Stimulated activated naive CD4-positive, alpha-beta T cell treated with Interleukin-2 at 50 U/mL for 16 hours (primary cell): ENCODE measurements at places on chromosomes 12 and 14.

DNA sequence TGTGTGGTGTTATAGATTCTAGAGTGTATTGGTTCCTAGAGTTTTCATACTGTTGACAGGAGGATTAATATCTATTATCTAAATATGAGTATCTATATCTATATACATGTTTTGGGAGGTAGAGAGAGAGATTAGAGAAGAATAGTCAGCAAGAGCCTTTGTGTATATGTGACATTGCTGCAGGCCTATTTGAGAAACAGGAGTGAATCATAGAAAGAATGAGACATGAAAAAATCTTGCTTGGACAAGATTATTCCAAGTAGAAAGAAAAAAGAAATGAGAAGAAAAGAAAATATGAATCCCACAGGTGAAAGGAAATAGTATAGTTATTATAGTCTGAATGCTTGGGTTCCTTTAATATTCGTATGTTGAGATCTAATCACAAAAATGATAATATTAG, 720.4 kb downstream of the RERGL start:
- no peak for DNase-seq

- no peak for DNase-seq
Measured at GRCh38 chr14:54058505-54058904, 101.9 kb upstream of the BMP4 start.

DNA sequence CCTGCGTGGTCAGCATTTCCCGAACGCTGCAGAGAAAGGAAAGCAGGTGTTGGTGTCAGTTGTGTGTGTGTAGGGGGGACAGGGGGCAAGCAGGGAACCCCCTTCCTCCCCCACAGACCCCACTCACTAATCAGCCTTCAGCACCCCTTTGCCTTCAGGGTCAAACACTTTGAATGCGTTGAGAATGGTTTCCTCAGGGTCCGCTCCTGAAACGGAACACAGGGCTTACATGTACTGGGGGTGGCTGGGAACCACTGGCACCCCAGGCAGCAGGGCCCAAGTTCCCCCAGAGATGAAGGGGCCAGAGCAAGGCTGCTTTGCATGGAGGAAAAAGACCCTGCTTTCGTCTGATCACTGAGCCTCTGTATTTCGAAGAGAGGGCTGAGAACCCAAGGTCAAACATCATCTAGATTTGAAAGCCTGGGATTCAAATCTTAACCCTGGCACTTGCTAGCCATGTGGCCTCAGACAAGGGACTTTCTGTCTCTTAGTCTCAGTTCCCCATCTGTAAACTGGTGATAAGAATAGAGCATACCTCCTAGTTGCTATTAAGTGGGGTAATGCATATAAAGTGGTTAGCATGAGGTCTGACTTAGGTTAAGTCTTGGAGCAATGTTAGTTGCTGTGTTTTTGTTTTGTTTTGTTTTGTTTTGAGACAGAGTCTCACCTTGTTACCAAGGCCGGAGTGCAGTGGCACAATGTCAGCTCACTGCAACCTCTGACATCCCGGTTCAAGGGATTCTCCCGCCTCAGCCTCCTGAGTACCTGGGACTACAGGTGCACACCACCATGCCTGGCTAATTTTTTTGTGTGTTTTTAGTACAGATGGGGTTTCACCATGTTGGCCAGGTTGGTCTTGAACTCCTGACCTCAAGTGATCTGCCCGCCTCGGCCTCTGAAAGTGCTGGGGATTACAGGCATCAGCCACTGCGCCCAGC, 7.0 kb downstream of the MYL2 start:
- DNase-seq, result no peak

DNA sequence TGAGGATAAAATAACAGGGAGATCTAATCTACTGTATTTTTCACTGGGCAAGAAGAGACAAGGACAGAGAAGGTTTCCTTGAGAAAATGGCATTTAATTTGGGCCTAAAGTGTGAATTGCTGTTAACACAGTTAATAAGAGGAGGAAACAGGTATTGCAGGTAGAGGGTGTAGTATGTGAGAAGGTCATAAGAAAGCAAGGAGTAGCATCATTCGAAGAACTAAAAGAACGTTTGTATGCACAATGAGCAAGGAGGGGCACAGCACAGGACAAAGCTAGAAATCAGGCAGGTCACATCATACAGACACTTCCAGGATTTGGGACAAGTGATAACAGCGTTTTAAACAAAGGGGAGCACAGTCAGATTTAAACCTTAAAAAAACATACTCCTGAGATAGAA, 85.1 kb upstream of the PLEKHA5 start:
- no peak for DNase-seq

- no peak for DNase-seq
Measured at GRCh38 chr14:62253911-62254310, 491.7 kb downstream of the SNAPC1 start.

GRCh38 chr14:53285821-53286220, 132.7 kb upstream of the DDHD1 start:
- no peak for DNase-seq

DNA sequence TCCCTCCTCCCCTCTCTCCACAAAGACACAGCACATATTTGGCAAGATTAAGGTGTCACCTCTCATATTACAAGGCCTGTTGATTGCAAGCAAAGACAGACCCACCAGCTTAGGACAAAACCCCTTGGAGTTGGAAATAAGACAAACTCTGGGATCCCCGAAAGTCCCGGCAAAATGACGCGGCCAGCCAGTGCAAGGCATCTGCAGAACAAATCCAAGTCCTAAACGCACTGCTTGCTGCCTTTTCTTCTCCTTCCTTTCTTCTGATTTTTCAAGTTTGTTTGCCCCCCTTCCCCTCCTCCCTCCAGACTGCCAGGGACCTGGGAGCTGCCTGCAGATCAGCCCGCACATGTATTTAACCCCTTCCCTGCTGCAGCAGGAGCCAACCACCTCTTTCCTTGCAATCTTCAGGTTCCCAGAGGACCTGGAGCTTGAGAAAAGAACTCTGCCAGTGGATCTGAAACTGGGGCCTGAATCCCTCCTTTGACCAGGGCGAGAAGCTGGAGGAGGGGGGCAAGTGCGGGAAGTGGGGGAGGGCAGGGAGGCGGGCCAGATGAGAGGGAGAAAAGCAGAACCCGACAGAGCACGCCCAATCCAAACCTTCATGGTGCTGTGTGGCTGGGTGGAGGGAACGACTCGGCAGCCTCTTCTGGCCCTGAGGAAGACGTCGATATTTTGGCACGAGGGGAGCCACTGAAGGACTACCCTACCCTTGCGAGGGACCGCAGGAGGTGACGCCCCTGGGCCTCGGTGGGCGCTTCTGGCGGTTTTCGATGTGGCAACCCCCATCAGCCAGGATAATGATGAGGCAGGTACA, 2.0 kb upstream of the NTF3 start:
- DNase-seq, result no peak

DNA sequence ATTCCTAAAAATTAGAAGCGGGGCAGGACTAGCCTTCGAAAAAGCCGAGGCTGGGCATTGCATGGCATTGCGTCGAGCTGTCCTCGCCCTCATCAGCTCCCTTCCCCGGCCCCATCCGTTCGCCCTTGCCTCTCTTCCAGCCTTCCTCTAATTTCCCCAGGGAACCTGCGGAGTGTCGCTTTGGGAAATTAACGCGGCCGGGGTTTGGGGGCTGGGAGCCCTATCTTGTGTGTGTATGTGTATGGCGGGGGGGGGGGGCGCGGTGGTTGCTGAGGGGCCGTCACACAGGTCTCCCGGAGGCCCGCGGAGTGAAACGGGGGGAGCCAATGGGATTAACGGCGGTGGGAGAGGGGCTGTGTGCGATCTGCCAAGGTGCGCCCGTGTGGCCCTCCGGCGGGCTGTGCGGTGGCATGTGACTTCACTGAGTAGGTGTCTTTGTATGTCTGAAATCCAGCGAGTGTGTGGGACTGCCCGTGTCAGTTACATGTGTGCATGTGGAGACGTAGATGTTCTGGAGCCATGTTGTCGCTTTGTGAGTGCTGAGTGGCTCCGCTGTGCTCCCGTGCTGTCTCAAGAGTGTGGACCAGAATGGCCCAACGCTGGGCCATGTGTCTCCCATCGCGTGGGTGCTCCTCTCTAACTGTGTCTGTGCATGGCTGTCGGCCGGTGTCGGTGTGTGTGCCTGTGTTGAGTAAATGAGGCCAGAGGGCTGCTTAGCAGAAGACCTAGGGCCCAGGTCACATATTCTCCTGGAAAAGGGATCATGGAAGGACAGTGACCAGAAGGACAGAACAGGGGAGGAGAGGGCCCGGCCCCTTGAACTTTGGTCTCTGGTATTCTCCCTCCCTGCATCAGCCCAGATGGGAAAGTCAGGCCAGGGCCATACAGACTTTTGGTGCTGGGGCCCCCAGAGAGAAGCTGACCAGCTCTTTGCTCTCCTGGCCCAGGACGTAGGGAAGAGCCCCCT, 1.5 kb downstream of the PTMS start:
- DNase-seq, result no peak

DNA sequence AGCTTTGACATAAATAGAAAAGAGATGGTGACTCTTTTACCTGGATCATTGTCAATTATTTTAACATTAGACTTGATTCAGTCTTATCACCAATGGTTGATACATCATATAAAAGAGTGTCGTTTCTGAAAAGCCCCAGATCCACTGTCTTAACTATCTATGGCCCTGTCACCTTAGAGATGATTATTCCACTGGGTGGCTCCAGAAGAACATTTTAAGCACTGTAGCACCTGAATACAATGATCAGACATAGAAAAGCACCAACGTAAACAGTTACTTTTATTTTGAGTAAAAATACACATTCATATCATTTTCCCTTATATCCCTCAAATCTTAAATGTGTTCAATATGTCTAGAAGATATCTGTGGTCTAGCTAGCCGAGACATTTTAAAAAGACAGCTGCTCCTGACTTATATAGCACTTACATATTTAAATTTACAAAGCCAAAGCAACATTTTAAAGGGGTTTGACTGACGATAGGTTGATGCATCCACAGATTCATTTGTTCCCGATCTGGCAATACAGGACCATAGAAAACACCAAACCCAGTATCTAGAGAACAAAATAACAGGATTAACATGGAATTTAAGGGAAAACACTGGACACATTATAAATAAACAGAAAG, 32.9 kb downstream of the TSPAN8 start:
- DNase-seq, result no peak

DNA sequence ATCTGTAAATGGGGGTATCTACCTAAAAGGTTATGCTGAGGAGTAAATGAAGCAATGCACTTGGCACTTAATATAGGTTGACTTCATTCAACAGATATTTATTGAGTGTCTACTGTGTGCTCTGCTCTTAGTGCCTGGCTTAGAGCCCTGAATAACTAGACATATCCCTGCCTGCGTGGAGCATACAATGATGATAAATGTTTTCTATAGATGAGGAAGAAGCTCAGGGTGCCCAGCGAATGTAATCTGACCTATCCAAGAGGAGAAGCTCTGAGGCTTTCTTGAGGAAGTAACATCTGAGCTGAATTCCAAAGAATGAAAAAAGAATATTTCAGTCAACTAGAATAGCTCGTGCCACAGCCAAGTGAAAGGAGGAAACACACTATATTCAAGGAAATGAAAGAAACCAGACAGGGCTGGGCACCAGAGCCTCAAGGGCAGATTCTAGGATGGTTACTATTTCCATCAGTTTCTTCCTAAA, 17.9 kb upstream of the HIGD1C start:
- DNase-seq, result no peak

- no peak for DNase-seq
Measured at GRCh38 chr14:105867961-105868599, 341.7 kb downstream of the TMEM121 start.

GRCh38 chr12:108009442-108010070, 119.5 kb upstream of the WSCD2 start:
- no peak for DNase-seq

- DNase-seq, result no peak
Measured at GRCh38 chr12:83075471-83075870, 388.8 kb downstream of the TMTC2 start.

DNA sequence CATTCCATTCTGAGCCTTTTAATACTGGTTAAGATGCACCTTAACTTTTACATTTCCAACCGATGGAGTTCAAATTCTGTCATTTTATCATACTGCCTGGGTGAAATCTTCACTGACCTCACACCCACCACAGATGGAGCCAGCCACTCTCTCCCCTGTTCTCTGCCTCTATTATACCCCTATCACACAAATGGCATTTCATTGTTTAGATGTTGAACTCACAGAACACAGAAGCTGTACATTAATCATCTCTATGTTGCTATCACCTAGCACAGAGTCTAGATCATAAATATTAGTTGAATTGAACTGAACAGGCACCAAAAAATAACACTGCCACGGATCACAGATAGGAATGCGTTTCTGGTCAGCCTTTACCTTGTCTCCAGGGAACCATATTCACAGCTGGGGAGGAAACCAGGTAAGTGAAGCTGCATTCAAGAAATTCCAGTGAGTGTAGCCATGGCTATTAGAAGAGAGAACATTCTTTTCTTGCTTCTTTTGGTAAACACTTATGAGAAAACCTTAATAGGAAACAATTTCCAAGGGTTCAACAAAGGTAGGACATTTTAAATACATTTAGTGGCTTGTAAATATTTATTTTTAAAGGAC, 194.9 kb upstream of the RMST start:
- no peak for DNase-seq

GRCh38 chr14:21184254-21184653, 28.4 kb upstream of the OR5AU1 start:
- no peak for DNase-seq

GRCh38 chr14:31944256-31945073, 132.6 kb upstream of the ARHGAP5 start:
- no peak for DNase-seq

DNA sequence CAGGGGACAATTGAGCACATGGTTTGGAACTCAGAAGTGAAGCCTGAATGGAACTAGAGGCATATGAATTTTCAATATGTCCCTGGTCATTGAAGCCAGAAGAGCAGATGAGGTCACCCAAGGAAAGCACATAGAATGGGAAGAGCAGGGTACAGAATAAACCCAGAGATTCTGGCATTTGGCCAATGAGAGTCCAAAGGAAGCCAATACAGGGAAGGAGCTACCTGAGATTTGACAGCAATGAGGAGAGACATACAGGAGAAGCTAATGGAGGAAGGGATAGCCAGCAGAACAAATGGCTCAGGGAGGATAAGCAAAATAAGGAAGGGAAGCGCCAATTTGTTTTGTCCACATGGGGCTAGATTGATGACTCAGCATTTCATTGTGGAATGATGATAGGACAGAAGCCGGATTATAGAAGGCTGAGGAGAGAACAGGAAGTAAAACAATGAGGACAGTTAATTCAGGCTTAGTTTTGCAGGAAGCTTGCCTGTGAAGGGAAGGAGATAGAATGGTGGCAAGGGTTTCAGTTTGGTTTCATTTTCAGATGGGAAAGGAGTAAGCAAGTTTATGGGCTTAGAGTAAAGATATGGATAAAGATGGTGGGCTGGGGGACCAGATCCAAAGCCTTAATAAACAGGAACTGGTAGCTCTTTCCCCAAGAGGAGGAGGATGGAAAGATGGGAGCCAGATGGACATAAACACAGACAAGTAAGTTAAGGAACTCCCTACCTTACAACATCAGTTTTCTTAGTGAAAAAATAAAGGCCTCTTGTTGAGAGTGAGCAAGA, 3.2 kb upstream of the SPTSSA start:
- no peak for DNase-seq
